Right ventricle myocardium superior (tissue), 1 donor: ENCODE measurements at places on chromosomes 3 and 15. TPM values are rescaled to one million over a fixed set of nuclear protein-coding genes. Genes with fewer than 3 reads are reported as not detected.

Gene CCDC39
- total RNA-seq = not detected

Gene CPA3
- 2.1 TPM for total RNA-seq

Gene HYAL1
- 66.5 TPM for total RNA-seq

Gene UBE3A
- 92.4 TPM for total RNA-seq

Gene DUOX1
- total RNA-seq = 1.2 TPM

Gene SLC28A2
- not detected for total RNA-seq

Gene CCDC33
- total RNA-seq = not detected

Gene SLC22A14
- total RNA-seq = not detected

Gene RBP2
- total RNA-seq = not detected

Gene SIDT1
- 0.78 TPM for total RNA-seq

Gene MAPKAPK3
- 430 TPM for total RNA-seq

Gene GOLGA6L10
- total RNA-seq = 0.11 TPM

Gene NPAP1
- not detected for total RNA-seq

Gene SYNM
- 295 TPM for total RNA-seq

Gene PPARG
- 23.6 TPM for total RNA-seq

Gene FAM98B
- 16.2 TPM for total RNA-seq

Gene MUC20
- 5.4 TPM for total RNA-seq

Gene LRRC15
- total RNA-seq = 0.16 TPM

Gene CPNE4
- total RNA-seq = 52.3 TPM

Gene EID1
- 201 TPM for total RNA-seq

Gene ACTRT3
- total RNA-seq = 0.59 TPM

Gene TERC
- 1.5 TPM for total RNA-seq

Gene PATL2
- total RNA-seq = 3.2 TPM

Gene WNT7A
- total RNA-seq = not detected

Gene MYL3
- total RNA-seq = 10,727 TPM

Gene ADAMTS17
- total RNA-seq = 1.7 TPM

Gene APBA2
- 1.9 TPM for total RNA-seq

Gene STX19
- total RNA-seq = not detected

Gene SMCO1
- total RNA-seq = 89.9 TPM

Gene GOLGA6L4
- 1.0 TPM for total RNA-seq

Gene SAXO2
- total RNA-seq = 3.0 TPM

Gene RLBP1
- not detected for total RNA-seq

Gene SV2B
- total RNA-seq = 4.1 TPM

Gene LMAN1L
- total RNA-seq = 20.6 TPM

Gene CAV3
- total RNA-seq = 27.5 TPM

Gene AADAC
- not detected for total RNA-seq

Gene CEP19
- total RNA-seq = 0.91 TPM

Gene GOLGA8O
- 1.5 TPM for total RNA-seq

Gene NCKIPSD
- total RNA-seq = 13.3 TPM

Gene MAGEL2
- total RNA-seq = not detected

Gene ST8SIA2
- total RNA-seq = 2.0 TPM

Gene SENP8
- total RNA-seq = 6.3 TPM

Gene LAMB2
- 568 TPM for total RNA-seq

Gene GPR62
- not detected for total RNA-seq

Gene CLDN1
- total RNA-seq = not detected

Gene C3orf49
- total RNA-seq = not detected

Gene CFAP100
- total RNA-seq = not detected

Gene CELSR3
- 0.16 TPM for total RNA-seq

Gene NME9
- total RNA-seq = not detected

Gene TAGLN3
- not detected for total RNA-seq

Gene P2RY12
- 0.94 TPM for total RNA-seq

Gene RARRES1
- total RNA-seq = 9.1 TPM

Gene CAMKV
- not detected for total RNA-seq

Gene SOX14
- not detected for total RNA-seq

Gene ATP8B4
- 3.6 TPM for total RNA-seq

Gene MINDY2
- total RNA-seq = 40.3 TPM

Gene FBXO40
- 207 TPM for total RNA-seq
